CD4-positive, alpha-beta T cell treated with Interleukin-15 for 4 hours (primary cell): ENCODE measurements at places on chromosomes 5 and 9.

DNA sequence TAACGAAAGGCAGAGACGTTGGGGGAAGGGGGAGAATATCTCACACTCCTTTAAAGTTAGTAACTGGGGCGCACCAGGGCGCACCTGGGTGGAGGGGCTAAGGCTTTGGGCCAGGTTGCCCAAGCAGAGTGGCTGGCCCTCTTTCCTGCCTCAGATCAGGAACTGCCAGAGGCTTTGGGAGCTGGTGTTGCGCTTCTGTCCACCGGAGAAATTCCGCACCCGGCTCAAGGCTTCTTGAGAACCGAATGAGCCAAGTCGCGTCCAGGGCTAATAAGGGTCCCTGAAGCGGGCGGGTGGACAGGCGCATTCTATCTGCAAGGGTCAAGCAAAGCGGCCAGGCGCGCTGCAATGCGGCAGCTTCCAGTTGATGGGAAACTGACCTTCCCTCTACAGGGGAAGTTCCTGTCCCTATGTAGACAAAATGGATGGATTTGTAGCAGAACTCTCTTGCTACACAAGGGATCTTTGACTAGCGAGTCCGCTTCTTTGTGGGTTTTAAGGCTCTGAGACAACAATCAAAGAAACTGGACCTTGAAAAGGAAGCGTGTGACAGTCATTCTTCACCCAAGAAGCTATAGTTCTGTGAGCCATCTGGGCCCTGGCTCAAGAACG lies 5.5 kb downstream of the PAX5 start:
- DNase-seq = no peak

DNA sequence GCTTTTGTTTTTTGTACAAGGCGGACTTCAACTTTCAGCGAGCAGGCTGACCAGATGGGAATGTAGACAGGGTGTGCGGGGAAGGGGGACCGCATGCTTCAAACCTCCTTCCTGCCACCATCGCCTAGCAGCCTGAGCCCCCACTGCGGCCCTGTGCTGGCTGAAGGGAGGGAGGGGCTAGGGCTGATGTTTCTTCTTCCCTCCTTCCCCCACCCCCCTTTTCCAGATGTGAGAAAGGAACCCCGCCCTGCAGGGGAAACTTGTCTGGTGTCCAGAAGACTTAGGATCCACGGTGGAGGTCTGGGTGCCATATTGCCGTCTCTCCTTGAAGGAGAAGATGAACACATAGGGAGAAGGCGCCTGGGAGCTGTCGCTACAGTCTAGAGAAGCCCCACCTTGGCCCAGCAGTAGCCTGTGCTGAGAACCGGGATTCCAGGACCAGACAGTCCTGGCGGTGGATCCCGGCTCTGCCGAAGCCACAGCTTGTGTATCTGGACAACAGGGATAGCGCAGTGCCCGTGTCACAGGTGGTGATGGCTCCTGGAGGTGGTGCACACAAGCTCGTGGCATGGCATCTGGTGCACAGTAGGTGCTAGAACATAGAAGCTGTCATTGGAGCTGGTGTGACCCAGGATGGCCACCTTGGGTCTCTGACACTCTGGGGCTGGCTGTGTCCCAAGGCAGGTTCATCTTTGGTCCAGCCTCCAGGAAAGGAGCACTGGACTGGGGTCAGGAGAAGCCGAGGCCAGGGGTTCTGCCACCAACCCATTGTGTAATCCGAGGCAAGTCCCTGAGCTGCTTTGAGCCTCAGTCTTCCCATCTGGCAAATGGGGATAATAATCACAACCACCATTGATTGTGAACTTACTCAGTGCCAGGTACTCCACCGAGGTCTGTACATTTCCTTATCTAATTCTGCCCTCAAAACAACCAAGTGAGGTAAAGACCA lies 205.6 kb downstream of the C9orf50 start:
- DNase-seq = no peak

- no peak for DNase-seq
Measured at GRCh38 chr5:176180339-176180738, 57.9 kb upstream of the SIMC1 start.

DNA sequence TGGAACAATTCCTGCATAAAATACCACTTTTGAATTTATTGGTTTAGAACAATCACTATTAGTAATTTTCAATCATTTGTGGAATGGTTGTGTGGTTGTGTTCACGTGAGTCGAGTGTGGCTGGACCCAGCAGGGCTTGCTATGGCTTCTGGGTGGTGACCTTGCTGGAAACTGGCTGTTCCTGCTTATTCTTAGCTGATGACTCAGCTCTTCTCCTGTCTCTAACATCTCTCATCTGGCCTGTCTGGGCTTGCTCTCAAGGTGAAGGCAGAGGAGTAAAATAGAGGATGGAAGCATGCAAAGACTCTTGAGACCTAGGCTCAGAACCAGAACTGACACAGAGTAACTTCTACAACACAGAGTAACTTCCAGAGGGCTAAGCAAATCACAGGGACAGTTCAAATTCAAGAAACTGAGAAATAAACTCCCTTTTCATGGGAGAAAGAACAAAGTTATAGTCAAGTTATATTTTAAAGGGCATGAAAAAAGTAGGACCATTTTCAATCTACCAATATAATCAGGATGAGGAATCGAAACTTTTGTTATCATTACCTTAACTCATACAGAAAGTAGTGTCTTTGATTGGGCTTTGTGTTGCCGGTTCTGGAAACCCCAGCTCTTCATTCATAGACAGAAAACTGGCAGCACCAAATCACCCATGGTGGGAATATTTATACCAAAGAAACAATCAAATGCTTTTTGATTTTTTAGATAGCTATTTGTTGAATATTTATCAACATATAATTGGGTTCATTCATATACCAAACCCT lies 665.1 kb downstream of the CDH18 start:
- no peak for DNase-seq

- DNase-seq = no peak
Measured at GRCh38 chr9:24912767-24913166, 367.1 kb upstream of the IZUMO3 start.

- DNase-seq = no peak
Measured at GRCh38 chr9:120507936-120508510, 71.9 kb downstream of the CDK5RAP2 start.

DNA sequence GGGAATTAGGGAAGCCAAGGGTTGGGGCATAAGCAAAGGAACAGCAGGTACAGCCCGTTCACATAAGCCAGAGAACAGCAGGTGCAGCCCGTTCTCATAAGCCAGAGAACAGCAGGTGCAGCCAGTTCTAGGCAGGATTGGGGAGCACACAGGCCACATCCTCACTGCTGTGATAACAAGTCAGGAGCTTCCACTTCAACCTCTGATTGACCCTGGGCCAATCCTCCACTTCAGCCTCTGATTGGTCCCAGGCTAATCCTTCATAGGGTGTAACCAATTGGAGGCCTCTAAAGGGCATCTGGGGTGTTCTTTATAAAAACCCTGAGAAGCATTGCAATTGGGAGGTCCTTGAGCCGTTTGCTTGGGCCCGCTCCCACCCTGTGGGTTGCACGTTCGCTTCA lies 27.5 kb downstream of the CEL start:
- DNase-seq = no peak

GRCh38 chr5:124599028-124599973 lies 147.1 kb downstream of the ZNF608 start:
- no peak for DNase-seq

DNA sequence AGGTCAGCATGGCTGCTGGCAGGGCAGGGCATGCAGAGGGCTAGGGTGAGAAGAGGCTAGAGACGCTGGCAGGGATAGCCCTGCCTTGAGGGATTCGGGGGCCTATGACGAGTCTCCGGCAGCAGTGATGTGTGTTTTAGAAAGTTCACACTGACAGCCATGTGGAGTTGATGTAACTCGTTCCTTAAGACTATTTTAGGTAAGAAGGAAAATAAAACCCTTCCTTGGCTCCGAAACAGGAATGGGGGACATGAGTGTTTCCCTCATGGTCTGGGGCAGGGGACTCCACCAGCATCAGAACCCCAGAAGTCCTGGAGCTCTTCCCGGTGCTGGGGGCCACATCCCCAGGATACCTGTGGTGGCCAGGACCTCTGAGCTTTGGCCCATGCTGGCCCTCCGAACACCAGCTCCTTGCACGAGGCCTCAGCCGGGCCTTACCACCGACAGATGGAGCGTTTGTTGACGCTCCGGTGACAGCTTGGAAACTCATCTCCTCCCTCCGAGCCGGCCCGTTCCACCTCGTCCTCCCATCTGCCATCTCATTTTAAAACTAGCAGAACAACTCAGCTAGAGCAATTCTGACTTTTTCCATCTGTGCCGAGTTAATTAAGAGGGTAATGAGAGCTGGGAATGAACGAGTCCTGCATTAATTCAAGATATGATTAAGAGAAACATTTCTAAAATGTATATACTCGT lies 337.7 kb downstream of the CDK5RAP2 start:
- DNase-seq = no peak

DNA sequence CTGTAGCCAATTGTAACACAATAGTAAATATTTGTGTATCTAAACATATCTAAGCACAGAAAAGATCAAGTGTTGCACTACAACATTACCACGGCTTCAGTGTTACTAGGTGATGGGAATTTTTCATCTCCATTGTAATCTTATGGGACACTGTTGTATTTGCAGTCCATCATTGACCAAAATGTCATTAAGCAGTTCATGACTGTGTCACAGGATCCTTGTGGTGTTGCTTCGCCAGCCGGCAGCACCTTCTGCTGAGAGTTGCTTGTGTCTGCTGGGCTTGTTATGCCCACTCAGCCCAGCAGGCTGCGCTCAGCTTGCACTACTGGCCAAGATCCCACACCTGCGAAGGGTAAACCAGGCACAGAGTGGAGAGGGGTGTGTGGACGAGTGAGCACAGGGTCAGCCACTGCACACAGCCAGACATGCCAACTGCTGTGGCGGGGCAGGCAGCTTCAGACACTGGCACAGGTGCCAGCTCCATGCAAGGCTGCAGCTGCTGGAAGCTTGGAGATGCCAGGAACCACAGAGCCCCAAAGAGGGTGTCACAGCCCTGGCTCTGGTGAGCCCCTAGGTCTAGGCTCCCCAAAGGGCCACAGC lies 273.7 kb downstream of the CETN3 start:
- no peak for DNase-seq

DNA sequence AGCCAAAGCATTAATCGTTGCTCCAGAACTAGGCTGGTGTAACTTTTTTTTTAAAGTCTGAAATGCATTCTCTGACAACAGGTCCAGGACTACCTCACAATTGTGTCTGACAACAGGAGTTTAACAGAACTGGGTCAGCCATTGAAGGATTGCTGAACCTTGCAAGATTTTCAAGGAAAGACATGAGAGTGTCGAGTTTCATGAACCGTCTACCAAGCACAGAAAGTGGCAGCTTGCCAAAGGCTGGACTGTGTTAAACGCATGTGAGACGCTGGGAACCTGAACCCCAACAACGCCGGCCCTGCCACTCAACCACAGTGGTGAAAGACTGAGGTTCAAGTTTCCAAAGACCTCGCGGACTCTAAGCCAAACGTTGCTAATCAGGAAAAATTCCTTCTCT lies 79.1 kb downstream of the LHFPL2 start:
- no peak for DNase-seq
